ENCODE measurements at places on chromosomes 1 and 21.

DNA sequence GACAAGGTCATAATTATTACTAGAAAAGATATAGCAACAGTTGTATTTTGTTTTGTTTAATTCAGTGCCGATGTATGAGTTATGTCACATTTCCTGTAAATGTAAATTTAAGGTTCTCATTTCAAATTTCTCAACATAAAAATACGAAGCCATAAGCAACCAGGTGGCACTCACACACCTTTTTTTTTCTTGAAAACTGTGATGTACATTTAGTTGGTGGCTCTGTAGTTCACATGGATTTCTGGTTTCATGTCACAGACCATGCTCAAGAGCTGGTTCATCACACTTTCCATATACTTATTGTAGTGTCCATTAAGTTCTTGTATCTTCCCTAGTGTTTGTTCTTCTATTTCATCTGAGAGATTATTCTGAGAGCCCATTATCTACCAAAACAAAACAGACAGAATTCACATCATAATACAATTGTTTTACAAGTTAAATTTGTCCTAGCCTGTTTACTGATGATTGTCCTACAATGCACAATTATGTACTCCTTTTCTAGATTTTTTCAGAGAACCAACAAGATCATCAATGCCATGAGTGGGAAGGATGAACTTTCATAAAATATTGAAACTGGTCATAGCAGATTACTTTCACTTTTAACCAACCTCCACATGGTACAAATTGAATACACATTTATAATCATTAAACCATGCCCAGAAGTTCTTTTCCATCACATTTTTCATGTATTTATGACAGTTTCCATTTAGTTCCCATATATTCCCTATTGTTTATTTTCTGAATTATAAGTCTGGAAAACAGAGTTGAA is 17.1 kb downstream of the ATP6V1G3 start:
- DNase-seq, result no peak

- peak; percentile 57 for DNase-seq
Observed at GRCh38 chr1:41812051-41812450, 106.7 kb downstream of the HIVEP3 start.

DNA sequence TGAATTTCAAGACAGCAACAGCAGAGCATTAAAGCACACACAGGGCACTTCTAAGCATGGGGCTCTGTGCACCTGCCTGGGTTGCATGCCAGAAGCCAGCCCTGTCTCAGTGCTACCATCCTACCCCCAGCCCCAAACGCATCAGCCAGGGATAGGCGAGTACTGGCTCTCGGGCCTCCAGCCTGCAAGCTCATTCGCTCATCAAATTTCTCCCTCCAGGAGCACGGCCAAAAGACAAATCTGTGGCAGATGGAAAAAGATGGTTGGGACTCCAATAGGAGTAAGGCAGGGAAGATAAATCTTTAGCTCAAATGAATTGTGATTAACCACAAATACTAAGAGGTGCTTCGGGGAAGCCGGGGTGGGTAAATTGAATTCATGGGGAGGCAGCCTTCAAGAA is 189.6 kb downstream of the KAZN start:
- DNase-seq, result no peak

DNA sequence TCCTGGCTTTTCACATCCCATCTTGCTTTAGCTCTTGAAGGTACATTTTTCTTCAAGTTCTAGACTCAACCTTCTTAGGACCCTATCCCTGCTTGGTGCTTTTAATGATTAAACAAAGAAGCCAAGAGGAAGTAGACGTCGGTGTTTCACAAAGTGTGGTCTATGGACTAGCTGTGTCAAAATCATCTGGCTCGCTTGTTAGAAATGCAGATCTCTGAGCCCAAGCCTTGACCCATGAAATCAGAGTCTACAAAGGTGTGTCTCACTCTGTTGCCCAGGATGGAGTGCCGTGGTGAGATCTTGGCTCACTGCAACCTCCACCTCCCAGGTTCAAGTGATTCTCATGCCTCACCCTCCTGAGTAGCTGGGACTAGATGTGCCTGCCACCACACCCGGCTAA is 295.5 kb upstream of the KAZN start:
- no peak for DNase-seq

DNA sequence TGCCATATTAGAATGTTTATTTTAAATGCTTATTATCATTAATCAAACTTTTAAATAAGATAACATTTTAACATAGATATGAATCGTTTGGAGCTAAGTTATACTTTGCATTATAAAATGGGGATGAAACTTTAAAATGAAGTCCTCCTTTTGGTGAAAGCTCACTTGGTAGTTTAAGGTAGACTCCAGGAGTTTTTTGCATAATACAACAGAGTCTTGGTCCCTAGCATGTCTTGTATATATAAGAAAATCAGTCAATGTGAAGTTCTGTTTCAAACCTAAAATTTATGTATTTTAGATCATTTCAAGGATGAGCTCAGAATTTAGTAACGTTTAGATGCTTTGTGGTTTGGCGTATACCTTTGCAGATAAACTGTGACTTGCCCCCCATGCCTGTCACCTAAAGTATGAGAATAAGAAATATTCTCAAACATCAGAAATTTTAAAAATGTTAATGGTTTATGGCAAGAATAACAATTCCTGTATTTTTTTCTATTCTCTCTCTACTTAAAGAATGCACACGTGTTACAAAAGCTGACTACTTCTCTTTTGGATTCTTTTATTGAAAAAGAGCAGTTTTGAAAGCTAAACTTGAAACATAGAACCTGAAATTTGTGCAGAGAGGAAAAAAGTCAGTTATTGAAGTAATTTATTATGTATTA is 3.8 kb downstream of the NFIA start:
- no peak for DNase-seq

- no peak for DNase-seq
Observed at GRCh38 chr1:224333309-224333926, 3.4 kb upstream of the NVL start.
